ENCODE measurements at places on chromosomes 5 and 9.

- DNase-seq: no peak
Observed at GRCh38 chr9:71781391-71781790, 13.1 kb upstream of the CEMIP2 start.

DNA sequence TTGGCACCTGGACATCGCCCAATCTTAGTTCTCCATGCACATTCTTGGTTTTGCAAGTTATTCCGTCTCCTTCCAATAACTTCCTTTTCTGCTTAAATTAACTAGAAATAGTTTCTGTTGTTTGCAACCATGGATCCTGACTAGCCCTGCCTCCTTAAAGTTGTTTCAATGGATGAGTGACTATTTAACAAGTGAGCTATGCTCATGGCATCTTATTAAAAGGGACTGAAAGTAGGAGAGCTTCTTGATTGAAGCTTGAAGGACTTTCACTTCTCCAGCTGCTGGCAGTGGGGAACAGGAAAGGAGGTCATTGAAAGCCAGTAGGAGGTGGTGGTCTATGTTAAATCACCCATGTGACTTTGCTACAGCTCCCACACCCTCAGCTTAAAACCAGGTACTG is 466.8 kb downstream of the ARHGEF28 start:
- DNase-seq: no peak

DNA sequence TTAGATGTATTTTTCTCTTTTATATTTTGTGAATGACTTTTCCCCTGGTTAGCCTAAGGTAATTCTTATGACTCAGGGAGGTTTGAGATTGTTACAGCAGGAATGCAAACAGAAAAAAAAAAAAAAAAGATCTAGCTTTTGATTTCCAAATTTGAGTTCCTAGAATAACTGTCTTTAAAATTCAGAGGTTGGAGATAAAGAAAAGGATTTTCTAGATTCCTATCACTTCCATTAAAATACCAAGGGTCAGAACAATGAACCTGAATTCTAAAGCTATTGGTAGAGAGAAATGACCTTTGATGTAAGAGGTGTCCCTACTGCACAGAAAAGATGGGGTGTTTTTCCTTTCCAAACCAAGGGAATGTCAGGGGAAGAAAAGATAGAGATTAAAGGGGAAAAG is 262.5 kb downstream of the DOCK8 start:
- no peak for DNase-seq

DNA sequence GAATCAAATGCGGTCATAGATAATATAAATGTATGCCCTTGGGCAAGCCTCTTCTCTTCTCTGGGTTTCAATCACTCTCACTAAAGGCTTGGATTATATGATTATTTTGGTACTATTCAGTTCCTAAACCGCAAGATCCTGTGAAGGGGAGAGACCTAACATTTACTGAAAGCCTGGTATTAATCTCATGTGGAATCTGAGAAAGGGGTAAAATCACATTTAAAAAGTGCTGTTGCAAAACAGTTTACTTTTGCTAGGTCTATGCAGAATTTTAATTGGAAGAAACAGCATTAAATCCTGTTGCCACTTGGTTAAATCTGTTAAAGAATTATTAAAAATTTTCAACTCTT is 50.7 kb downstream of the SLC44A1 start:
- DNase-seq: no peak

- no peak for DNase-seq
Observed at GRCh38 chr5:120465436-120465961, 1.4 kb downstream of the PRR16 start.

DNA sequence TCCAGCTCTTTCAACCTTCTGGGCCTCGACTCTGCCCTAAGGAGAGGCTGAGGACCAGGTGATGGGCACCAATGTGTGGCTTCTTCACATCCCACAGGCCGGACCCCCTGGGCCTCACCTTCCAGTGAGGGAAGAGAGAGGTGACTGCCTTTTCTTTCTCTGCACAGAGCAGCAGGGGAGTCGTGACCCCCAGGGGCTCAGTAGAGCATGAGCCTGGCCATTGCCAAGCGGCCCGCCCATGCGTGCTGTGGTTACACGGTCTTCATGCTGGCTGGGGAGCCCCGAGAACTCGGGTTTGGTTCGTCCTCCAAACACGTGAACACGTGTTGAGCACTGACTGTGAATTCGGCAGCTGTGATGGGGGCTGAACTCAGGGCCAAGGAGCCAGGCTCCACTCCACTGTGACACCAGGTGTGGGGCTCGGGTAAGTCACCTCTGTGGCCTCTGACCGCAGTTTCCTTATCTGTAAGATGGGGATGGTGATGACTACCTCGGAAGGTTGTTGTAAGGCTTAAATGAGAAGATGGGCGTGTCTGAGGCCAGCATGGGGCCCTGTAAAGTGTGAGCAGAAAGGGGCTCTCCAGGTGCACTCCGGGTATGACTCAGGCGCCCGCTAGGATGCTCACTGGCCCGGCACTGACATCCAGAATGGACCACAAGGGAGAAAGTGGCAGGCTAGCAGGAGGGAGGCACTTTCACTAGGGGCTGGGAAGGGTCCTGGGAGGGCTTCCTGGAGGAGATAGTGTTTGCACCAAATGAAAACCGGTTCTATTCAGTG is 13.4 kb upstream of the GRHPR start:
- no peak for DNase-seq

- no peak for DNase-seq
Observed at GRCh38 chr9:104279535-104280177, 185.5 kb downstream of the SMC2 start.

- no peak for DNase-seq
Observed at GRCh38 chr5:34866989-34867471, 28.1 kb downstream of the TTC23L start.

DNA sequence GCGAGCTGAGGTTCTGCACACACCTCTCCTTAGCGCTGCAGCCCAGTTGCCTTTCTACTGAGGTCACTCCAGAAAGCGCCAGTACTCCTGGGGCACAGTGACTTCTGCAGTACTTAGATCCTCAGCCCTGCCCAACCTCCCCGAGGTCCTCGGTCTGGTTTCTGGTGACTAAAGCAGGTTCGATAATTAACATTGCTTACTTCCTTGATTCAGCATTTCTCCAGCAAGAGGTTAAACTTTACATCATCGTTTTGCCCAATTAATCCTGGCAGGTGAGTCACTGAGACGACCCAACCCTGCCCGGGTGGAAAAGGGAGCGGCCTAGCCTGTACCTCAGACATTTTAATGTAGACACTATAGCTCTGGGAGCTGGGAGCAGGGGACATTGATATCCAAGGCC is 77.6 kb downstream of the PLAC8L1 start:
- no peak for DNase-seq

GRCh38 chr5:121596882-121597281 is 254.8 kb upstream of the FTMT start:
- DNase-seq: no peak

DNA sequence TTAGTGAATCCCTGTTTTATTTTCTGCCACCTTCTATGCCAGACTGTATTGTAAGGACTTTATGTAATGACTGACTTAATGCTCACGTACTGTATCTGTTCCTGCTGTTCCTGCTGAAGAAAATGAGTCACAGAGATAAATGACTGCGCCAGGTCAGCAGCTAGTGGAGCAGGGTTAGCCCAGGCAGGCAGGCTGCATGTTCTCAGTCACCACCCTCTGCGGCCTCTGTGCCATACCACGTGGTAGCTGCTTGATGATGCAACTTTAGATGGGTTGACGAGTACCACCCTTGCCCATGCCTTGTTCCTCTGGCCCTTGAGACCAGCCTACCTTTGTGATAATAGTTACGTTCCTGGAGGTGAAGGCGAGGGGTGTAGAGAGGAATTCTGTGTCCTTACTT is 161.9 kb downstream of the TRIO start:
- no peak for DNase-seq

DNA sequence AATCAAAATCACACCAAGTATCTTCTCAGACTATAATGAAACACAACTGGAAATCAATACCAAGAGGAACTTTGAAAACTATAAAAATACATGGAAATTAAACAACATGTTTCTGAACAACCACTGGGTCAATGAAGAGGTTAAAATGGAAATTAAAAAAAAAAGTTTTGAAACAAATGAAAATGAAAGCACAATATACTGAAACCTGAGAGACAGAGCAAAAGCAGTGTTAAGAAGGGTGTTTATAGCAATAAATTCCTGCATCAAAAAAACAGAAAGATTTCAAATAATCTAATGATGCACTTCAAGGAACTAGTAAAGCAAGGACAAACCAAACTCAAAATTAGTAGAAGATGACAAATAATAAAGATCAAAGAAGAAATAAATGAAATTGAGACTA is 92.0 kb downstream of the TMEM232 start:
- DNase-seq: no peak

DNA sequence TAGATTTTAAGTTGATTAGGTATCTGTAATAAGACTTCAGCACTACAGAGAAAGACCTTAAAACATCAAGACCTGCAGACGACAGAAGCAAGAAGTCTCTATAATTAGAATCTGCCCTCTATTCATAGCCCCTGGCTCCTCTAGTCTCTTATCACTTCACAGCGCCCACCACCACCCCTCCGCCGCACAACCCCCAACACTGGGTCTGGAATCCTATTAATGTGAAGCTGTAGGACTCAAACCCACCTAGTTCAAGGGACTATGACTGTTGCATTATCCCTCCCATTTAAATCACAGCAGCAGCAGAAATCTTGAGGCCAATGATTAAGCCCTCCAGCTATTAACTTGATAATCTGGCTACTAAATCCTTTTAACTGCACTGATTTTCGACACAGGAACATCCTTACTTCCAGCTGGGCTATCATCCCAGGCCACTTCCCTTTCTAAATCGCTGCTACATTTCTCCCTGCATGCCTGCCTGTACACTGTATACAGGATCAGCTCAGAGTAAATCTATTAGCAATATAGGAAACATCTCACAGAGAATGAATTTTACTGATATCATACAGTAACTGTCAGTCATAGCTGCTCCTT is 159.5 kb upstream of the GRAMD2B start:
- no peak for DNase-seq

- no peak for DNase-seq
Observed at GRCh38 chr5:56175021-56175420, 58.1 kb downstream of the ANKRD55 start.

DNA sequence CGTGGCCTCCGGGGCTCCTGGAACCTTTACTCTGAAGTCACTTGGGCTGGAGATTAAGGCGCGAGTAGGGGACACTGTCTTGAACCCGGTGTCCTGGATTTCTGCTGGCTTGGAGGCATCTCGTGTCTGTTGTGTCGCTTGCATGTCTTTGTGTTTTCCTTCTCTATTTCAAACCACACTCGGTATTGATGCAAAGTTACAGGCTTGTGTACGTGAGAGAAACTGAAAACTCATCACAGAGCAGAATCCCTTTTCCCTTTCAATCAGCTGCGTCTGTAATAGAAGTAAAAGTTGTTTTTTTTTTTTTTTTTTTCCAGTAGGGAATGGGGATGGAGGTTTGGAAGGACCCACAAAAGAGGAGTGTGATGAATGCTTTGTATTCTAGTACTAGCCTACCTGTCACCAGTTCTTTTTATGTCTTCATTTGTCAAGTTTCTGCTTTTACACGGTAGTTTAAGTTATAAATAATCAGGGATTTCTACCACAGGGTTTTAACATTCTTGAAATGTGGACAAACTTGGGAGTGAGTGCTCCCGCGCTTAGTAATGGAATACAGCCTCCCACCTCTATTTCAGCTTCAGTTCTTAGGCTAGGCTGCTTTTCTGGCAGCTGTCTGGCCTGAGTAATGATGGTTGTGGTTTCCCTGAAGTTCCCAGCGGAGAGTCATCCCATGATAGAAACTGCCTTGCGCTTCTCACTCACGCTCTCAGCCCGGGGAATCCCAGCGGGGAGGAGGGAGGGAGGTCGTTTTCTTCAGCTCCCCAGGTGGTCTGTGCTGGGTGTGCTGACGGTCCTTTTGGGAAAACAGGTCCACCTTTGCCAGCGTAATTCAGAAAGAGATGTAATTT is 763 bp downstream of the TJP2 start:
- DNase-seq: no peak

- DNase-seq: no peak
Observed at GRCh38 chr9:127129073-127129717, 6.8 kb upstream of the ANGPTL2 start.

DNA sequence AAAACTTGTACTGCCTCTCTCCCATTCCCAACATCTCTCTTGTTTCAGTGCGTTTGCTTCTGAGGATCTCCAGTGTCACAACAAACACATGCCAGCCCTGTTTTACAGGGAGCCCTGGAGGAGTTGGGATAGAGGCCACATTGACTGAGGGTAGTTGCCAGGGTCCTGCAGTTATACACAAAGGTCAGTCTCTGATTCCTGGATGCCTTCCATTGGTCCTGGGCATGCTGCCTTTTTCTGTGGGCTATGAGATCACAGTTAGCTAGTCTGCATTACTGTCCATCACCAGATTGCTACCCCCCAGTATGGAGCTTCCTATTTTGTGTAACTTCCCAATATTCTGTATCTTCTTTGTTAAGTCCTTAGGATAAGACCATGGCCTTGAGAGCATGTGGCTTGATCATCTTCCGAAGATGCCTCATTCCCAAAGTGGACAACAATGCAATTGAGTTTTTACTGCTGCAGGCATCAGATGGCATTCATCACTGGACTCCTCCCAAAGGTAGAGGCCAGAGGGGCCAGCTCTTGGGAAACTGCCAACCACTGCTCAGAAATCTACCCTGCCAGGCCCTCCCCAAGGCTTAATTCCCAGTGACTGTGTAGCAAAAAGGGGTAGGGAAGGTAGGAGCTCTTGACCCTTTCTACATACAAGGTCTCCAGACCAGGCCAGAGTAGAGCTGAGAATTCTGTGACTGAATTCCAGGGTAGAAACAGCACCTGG is 9.5 kb downstream of the NUDT2 start:
- DNase-seq: no peak

DNA sequence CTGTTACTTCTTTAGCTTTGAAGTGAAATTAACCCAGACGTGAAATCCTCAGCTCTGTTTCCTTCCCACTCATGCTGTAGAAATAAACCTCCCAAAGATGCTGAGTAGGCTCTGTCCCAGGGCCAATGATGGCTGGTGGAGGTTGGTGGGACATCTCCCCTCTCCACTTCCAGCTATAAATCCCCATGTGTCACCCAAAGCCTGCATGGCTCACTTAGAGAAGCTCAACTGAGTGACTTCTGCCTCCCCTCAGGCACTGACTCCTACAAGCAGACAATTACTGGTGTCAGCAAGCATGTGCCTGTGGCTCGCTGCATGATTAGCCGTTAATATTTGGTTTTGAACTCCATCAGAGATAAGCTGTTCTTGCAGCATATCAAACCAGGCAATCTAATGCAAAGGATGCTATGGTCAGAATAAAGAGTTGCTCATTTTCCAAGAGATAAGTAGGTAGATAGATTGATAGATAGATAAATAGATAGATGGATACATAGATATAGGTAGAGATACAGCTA is 569.5 kb upstream of the WWC1 start:
- no peak for DNase-seq

DNA sequence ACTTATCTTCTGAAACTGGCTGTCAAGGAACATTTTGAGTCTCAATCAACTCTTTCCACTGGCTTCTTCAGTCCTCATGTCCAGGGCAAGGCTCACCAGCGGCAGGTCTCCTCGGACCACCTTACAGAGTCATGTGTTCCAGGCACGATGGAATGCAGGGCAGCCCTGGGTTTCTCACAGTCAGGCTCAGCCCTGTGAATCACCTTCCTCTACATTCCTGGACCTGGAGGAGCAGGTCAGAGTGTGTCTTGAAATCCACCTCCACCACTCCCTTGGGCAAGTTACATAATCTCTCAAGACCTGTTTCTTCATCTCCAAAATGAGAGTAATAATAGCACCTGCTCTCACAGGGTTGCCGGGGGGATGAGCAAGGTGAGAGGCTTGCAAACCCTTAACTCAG is 16.0 kb downstream of the ENC1 start:
- DNase-seq: no peak

GRCh38 chr9:37341704-37342103 is 80.8 kb upstream of the GRHPR start:
- DNase-seq: no peak

All from iPS DF 6.9 (cell line).